ENCODE measurements at places on chromosomes 13 and 19.

DNA sequence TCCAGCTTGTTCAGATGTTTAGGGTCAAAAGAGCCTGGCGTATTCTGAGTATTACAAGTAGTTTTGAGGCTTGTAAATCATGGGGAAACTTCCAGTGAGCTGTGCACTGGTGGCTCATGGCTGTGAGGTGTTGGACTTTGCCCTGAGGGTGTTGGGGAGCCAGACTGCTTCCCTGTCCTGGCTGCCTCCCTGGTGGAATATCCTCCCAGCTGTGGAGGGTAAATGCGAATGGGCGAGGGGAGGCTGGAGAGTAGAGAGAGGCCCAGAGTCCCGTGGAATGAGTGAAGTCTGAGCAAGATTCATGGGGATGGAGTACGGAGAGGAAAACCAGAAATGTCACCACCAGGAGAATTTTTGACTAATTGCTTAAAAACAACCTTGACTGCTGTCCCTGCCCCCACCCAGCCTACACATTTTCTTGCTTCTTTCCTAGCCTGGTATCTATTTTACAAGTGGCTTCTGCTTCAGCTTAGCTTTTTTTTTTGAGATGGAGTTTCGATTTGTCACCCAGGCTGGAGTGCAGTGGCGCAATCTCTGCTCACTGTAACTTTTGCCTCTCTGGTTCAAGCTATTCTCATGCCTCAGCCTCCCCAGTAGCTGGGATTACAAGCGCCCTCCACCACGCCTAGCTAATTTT, 3.7 kb downstream of the SNRPA start:
- DNase-seq, result no peak

DNA sequence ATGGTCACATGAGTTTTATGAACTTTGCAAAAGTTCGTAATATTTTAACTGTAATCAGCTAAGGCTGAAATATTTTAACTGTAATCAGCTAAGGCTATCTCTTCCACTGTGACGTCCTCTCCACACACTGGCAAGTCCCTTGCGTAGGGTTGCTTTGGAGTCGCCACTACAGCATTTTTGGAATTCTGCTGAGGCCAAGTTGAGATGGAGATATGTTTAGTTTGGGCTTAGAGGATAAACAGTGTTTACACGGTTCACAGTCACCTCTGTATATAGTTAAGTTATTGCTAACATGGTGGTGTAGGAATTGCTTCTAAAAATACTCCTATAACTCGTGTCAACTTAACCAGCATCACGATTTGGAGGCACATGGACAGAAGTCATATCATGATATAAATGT, 143.6 kb upstream of the SERP2 start:
- DNase-seq, result no peak

GRCh38 chr19:8459520-8460270, 14.9 kb downstream of the HNRNPM start:
- DNase-seq, result peak; percentile 51

GRCh38 chr19:39506944-39507714, 7.8 kb upstream of the SELENOV start:
- DNase-seq, result peak; percentile 63

DNA sequence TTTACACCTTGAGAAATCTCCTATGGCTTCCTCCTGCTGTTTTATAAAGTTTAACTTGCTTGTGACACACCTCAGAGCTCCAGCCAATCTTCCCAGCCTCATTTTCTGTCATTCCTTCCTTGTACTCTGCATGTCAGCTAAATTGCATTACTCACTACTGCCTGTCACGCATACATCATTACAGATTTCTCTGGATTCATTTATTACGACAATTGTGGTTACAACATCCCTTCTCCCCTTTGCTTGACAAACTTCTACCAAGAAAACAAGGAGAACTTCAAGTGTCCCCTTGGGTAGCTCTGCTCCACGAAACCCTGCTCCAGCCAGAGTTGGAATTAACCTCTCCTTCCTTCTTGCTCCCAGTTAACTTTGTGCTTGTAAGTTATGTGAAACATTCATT, 22.0 kb upstream of the GPR18 start:
- DNase-seq, result no peak

GRCh38 chr19:10508036-10508435, 4.9 kb upstream of the KEAP1 start:
- no peak for DNase-seq

- DNase-seq, result no peak
Observed at GRCh38 chr13:19838865-19839275, 24.6 kb downstream of the ZMYM5 start.

DNA sequence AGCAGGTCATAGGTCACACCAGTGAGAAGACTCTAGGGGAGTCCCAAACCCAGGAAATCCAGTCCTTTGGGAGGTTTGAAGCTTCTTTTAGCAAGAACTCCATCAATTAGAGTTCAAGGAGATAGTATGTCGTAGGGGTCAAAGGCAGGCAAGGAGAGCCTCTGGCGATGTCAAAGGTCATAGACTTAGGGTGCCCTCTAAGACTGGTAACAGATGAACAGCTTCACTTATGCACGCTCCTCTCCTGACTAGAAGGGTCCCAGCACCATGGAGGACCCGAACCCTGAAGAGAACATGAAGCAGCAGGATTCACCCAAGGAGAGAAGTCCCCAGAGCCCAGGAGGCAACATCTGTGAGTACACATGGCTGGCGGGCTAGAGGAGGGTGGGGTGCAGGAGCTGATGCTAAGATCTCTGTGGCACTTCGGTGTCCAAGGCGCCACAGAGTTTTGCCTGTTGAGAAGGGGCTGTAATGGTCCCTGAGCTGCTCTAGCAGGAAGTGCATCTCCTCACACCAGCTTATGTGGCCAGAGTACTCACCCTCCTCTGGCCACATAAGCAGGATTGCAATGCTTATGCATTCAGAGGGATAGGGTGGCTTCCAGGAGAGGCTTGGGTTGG, 557 bp downstream of the ZNF576 start:
- no peak for DNase-seq

GRCh38 chr19:35959040-35959967, 23.1 kb downstream of the LRFN3 start:
- DNase-seq, result no peak

- no peak for DNase-seq
Observed at GRCh38 chr19:40223135-40223822, 3.2 kb downstream of the CCNP start.

DNA sequence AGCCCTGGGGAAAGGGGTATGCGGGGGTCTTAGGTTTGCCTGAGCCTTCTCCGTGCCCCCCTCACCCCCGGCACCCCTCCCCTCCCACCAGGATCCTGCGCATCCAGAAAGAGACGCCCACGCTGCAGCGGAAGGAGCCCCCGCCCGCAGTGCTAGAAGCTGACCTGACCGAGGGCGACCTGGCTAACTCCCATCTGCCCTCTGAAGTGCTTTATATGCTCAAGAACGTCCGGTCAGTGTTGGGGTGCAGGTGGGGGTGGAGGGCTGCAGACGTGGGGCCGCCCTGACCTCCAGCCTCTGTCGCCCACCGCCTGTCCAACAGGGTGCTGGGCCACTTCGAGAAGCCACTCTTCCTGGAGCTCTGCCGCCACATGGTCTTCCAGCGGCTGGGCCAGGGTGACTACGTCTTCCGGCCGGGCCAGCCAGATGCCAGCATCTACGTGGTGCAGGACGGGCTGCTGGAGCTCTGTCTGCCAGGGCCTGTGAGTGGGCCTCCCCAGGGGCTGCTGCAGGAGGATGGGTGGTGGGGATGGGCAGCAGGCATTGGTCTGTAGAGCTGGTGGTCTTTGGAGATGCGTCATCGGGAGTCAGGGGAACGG, 4.4 kb downstream of the PNPLA6 start:
- no peak for DNase-seq

GRCh38 chr19:2187159-2187558, 23.4 kb downstream of the DOT1L start:
- no peak for DNase-seq

- DNase-seq, result no peak
Observed at GRCh38 chr13:51041126-51041525, 69.9 kb downstream of the C13orf42 start.

- DNase-seq, result no peak
Observed at GRCh38 chr19:52651956-52652355, 13.8 kb upstream of the ZNF83 start.

DNA sequence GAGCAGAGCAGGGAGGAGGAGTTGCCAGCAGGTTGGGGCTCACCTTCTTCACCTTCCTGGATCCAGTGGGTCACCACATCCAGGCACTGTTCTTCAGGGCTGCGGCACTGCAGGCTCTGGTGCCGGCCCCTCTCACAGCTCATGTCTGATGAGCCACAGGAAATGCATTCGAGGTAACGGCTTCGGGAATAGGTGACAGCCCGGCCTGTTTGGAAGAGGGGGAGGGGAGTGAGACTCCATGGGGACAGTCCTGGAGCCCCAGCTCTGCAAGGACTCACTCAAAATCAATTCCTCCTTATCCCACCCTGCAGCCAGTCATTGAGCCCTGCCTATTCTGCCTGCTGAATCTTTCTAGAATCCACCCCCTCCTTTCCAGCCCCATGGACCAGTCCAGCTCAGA, 13.5 kb downstream of the PLAUR start:
- no peak for DNase-seq

DNA sequence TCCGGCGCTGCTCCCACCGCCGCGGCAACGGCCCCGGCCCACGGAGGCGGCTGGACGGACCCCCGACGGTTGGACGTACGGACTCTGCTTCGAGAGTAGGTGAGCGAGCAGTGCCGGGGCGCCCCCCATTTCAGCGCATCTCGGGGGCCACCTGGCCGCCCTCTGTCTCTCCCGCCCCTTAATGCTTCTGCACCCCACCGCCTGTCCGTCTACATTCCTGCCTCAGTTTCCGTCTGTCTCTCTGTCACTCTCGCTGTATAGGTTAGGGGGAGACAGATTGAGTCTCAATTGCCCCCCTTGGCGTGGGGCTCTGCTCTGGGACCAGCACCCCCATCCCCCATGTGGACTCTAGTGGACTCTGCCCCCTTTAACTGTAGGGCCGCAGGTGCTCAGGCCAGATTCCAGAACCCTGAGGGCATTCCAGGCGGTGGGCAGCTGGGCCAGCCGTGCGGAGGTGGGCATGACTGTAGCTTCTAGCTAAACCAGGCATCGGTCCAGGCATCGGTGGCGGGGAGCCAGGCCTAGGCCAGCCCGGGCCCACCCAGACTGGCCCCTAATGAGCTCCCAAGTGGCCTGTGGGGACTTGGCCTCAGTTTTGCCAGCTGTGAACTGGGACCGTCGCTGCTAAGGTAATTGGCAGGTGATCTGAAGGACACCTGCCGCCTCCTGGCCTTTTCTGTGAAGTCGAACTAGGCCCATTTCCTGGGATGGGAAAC, 373 bp downstream of the TNFAIP8L1 start:
- no peak for DNase-seq

DNA sequence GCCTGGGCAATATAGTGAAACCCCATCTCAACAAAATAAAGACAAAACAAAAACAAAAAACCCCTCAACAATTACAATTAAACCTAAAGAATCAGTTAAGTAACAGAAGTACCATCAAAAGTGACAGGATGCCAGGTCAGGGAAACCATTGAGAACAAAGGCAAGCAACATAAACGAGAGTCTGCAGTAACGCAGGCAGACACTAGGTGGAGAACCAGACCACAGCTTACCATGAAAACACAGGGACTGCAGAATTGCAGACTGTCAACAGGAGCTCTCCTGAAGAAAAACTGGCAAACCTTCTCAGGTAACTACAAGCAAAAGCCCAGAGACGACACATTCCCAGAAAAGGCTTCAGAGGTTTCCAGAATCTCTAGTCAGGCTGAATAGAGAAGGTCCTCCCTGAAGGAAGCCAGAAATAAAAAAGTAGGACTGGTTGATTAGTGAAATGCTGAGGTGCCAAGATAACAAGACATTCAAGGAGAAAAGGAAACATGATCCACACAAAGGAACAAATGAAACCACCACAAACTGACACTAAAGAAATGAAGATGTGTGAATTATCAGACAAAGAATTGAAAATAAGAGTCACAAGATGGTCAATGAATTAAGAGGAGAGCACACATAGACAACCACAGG, 2.2 kb upstream of the ZNF665 start:
- DNase-seq, result peak; percentile 56

GRCh38 chr13:48194379-48194754, 38.6 kb upstream of the ITM2B start:
- no peak for DNase-seq

Data from HS-27A (cell line).